Activated naive CD4-positive, alpha-beta T cell (primary cell): ENCODE measurements at places on chromosomes 3 and 15.

GRCh38 chr3:93867425-93867824 lies 106.3 kb downstream of the PROS1 start:
- DNase-seq: no peak

DNA sequence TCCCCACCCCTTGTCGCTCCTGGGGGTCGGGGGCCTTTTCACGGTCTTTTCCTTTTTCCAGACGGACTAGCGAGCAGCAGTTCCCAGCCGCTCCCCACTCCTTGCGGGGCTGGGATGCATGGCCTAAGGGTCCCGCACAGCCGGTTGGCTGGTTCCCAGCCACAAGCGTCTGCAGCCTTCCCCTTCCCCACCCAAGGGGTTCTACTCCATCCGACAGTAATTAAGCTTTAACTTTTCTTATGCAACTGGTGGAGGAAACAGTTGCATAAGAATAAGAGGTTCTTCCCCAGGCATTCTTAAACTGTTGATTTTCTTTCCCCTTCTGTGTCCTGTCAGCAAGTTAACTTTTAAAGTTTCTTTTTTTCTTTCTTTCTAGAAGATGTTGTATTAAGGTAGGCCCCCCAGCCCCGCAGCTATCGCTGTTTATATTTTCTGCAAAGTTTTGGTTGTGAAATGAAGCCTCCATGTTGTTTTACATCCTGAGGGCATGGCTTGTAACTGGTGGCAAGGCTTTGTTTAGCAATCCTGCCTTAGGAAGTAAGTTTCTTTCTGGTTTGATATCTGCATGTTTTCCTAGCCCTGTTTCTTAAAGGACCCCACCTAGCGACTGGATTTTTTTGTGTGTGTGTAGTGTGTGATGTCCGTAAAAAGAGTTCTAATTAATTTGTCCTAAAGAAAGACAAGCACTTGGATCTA lies 207.5 kb downstream of the ZNF385D start:
- no peak for DNase-seq

DNA sequence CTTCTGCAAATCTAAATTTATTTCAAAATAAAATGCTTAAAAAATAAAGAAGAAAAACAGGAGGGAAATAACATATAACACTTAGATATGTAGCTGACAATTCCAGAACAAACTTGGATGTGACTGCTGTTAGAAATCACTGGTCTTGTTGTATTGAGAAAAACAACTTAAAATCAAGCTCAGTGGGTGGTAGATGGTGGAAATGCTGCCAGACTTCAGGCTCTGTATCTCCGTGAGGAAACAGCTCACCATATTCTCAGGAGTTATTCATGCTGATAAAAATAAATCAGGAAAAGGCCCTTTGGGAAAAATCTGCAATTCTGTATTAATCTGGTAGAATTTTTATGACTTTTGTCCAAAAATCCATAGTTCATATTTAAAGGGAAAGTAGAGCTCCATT lies 477.6 kb downstream of the RAP2B start:
- no peak for DNase-seq

GRCh38 chr15:96322536-96323318 lies 7.8 kb upstream of the NR2F2 start:
- no peak for DNase-seq

DNA sequence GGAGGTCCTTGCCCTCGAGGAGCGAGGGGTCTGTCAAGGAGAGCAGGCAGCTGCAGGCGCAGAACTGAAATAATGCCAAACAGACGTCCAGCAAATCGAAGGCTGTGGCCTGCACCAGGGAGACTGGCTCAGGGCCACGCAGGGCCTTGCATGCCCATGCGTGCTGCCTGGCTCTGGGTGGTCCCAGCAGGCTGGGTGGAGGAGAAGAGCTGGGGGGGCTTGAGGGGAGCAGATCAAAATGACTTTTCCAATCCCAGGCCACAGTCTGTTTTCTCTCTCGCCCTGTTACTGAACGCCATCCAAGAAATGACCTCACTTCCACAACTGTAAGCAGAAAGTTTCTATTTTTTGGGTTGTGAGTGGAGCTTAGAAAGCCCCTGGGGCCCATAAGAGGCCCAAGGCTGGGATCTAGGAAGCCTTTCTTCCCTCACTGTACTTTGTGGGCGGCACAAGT lies 96.9 kb upstream of the RPL32 start:
- DNase-seq: no peak

DNA sequence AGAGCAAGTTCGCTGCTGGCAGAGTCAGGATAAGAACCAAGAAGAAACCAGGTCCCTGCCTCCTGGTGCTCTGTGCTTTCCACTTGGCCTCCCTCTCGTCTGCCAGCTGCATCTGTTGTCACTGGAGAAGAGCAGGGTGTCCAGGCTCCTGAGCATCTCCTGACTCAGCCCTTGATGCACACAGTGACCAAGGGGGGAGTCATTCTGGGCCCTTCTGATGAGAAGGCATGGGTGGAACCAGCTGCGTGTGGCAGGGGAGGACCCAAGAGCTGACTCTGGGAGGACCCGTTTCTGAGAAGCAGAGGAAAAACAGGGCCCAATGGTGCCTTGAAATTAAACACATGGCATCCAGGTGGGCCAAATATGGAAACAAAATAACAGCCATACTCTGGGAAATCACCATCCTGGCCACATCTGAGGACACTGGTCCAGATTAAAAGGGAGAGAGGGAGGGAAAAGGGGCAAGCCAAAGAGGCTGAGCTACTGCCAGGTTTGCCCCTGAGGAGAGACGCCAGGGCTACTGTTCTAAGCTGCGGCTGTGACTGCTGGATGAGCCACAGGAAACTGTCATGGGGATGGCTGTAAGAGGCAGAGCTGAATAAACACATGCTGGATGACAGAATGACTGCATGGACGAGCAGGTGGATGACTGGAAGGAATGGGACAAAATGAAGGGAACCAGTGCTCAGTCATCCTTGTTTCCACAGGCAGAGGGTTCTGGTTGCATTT lies 58.1 kb upstream of the CA12 start:
- DNase-seq: no peak
